ENCODE measurements at places on chromosomes 7 and 10.

DNA sequence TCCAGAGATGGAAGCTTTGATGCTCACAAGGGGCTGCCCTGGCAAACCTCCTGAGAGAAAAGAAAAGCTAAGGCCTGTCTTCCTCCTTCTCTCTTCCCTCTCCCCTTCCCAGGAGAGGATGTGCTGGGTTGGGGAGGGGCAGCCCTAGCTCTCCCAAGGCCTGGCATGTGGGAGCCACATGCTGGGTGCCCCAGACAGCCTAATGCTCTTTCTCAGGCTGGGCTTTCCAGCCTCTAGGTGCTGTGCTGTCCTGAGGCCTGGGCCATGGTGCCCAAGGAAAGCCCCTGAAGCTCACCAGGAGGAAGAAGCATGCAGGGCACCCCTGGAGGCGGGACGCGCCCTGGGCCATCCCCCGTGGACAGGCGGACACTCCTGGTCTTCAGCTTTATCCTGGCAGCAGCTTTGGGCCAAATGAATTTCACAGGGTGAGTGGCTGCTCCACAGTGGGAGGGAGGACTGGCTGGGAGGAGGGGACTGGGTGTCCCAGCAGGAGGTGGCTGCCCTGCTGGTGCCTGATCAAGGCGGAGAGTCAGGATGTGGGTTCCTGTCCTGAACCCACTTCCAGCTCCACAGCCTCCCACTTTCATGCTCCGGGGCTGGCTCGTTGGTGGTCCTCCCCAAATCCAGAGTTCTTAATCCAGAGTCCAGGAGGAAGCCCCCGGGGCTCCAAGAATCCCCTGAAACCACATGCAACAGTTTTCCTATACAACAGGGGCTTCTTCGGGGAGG is 1.7 kb downstream of the CPA5 start:
- DNase-seq = no peak

- no peak for DNase-seq
These were observed 77.0 kb upstream of the FAM20C start for GRCh38 chr7:115274-115911.

DNA sequence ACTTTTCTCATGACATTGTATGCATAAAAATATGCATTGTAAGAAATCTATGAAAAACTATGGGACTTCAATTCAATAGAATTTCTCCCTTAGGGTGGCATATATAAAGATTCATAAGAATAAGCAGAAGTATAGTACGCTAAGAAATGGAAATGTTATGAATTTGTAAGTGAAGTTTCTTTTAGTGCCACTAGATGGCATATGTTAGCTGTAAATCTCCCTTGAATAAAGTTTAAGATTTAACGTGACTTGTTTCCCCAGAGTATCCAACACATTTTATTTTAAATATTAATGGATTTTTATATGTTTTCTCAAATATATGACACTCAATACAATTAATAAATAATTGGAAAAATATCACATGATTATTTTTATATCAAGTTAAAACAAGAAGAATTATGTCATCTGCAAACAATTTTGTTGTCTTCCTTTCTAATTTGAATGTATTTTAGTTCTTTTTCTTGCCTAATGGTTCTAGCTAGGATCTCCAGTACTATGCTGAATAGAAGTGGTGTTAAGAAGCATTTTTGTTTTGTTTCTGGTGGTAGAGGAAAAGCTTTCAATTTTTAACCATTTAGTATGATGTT is 287.2 kb downstream of the HGF start:
- DNase-seq = no peak

GRCh38 chr7:95590387-95591248 is 5.7 kb downstream of the PDK4 start:
- DNase-seq = no peak

DNA sequence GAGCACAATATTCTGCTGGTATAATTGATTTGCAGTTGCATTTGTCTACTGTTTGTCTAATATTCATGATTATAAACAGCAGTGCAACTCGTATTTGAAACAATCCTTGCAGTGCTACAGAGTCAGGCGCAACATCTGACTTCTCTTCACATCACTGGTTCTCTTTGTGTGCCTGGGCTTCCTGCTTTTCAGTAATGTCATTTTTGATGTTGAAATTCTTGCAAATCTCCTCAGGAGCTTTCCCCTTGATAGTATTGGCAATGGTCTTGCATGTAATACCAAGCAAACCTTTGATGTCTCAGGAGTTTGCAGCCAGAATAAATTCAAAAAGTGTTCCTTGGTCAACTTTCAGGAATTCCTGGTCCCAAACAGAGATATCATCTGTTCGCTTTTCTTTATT is 20.2 kb downstream of the HPS6 start:
- DNase-seq = no peak

DNA sequence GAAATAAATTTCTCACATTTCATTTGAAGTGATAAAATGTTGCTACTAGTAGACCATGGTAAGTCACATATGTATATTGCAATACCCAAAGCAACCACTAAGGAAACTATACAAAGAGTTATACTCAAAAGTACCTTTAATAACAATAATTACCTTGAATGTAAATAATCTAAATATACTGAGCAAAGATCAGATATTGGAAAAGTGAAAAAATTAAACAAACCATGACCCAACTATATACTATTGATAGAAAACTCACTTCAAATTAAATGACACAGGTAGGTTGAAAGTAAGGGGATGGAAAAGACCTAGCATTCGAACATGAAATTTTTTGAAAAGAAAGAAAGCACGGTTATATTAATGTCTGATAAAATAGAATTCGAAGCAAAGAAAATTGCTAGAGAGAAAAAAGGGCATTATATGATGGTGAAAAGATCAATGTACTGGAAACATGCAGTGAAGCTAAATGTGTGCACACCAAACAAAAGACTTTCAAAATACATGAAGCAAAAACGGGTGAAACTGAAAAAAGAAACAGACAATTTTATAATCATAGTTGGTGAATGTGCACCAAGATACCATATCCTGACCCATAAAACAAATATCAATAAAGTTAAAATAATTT is 29.1 kb downstream of the TFPI2 start:
- no peak for DNase-seq

DNA sequence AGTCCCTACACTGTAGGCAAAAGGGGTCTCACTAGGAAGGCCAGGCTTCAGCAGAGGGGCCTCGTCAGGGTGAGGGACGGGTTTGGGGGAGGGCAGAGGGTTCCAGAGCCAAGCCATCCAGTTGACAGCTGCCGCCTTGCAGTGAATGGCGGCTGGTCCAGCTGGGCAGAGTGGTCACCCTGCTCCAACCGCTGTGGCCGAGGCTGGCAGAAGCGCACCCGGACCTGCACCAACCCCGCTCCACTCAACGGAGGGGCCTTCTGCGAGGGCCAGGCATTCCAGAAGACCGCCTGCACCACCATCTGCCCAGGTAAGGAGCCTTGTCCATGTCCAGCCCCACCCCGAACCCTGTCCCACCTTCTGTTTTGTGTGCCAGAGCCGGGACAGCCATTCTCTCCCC is 31.6 kb upstream of the SLC29A3 start:
- no peak for DNase-seq

DNA sequence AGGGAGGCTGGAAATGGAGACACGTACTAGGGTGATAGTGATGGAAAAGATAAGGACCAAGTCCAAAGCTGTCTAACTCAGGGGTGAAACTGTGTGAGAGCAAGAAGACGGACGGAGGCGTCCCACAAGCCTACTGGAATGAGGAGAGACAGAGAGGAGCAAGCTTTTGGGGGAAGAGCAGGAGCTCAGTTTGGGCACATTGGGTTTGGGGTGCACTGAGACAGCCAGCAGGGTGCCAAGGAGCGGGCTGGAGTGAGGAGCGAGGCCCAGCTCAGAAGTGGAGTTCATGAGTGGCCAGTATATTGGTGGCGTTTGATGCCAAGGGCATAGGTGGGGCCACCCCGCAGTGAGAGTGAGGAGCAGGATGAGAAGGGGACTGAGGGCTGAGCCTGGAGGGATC is 22.6 kb downstream of the GHRHR start:
- DNase-seq = no peak

DNA sequence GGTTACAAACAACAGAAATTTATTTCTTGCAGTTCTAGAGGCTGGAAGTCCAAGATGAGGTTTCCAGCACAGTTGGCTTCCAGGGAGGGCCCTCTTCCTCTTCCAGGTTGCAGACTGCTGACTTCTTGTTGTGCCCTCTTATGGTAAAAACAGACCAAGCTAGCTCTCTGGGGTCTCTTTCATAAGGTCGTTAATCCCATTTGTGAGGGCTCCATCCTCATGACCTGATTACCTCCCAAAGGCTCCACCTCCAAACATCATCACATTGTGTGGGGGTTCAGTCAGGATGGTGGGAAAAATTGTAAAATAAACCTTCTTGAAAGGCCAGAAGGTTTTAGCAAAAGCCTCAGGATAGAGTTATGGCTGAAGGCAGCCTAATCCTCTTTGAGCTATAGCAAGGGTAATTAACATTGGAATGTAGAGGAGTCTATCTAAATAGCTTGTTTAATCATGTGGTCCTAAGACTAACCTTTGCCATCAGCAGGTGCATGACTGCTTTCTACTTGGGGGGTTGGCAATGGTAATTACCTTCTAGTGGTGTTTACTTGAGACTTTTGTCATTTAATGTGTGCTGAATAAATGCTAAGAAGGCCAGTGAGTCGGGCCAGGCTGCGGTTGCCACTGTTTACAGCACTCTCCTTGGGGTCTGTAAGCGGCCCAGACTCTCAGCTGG is 80.8 kb downstream of the PPP1R17 start:
- DNase-seq = no peak

- DNase-seq = no peak
These were observed 6.9 kb upstream of the GSTO2 start for GRCh38 chr10:104262055-104262454.

DNA sequence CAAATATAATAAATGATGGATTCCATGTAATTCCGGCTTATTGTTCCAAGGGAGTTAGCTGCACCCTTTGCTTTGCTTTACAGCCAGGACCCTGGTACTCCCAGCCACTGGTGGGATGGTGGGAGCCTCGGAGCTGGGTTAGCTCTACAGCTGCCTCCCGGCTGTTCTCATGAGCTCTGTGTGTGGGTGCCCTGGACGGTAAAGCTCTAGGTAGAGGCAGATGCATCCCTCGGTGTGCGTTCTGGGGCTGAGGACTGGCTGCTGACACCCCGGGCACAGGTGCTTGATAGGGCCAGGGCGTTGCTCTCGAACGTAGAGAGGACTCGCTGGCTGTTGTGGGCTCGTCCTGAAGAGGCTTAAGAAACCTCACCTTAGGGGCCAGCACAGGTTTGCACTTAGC is 50.1 kb downstream of the PFKP start:
- DNase-seq = no peak

DNA sequence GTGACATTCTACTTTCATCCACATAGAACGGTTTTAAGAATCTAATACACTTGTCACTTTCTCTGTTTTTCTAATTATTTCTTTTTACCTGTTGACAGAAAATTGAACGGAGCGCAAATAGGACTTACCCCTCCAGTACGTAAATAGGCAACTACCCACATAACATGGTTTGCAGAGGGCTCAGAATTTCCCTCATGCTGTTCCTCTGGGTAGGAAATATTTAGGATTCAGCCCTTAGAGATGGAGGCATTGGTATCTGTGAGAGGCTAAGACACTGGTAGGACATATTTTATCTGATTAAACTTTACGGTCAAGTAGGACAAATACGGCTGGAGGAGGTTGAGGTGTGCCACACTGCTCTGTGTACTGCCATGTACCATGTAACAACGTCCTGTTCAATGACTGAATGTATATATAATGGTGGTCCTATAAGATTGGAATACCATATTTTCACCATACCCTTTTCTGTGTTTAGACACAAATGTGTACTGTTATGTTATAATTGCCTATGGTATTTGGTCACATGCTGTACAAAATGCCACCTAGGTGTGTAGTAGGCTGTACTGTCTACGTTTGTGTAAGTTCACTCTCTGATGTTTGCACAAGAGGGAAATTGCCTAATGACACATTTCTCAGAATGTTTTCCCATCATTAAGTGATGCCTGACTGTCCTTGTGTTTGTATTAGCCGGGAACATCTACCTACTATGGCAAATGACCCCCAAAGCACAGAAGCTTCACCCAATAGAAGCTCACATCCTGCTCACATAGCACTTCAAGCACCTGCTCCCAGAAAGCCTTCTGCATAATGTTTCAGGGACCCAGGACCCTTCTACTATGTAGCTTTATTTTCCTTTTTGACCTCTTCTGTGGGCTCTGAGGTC is 429.4 kb upstream of the AKR1E2 start:
- DNase-seq = no peak

GRCh38 chr7:28613262-28613661 is 200.9 kb downstream of the CREB5 start:
- DNase-seq = no peak

GRCh38 chr10:103842605-103843004 is 12.8 kb downstream of the SH3PXD2A start:
- no peak for DNase-seq

- no peak for DNase-seq
These were observed 8.0 kb downstream of the SEPHS1 start for GRCh38 chr10:13340068-13340467.

DNA sequence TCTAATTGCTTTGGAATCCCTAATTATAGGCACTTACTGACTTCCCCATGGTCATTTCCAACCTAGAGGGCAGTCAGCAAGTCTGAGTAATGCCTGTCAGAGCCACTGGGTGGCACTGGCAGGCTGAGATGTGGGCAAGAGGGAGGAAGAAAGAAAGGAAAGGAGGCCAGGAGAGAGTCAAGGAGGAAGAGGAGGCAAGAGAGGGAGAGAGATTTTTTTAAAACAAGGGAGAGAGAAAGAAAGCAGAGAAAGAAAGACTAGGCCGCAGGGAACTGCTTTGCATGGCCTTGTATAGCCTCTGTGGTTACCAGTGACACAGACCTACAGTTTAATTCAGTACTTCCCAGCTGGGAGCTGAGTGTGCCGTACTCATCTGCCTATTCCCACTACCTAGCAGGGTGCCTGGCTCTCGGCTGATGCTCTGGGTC is 210.4 kb upstream of the ADO start:
- DNase-seq = peak; percentile 24

DNA sequence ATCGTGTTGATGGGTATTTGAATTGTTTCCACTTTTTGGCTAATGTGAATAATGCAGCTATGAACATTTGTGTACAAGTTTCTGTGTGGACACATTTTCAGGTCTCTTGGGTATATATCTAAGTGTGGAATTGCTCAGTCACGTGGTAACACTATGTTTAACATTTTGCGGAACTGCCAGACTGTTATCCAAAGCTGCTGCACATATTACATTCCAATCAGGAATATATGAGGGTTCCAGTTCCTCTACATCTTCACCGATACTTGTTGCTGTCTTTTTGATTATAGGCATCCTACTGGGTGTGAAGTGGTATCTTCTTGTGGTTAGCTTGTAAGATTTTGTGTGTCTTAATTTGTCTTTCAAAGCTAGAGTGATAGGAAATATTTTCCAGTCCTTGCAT is 6.8 kb downstream of the PTPN12 start:
- no peak for DNase-seq
